ENCODE measurements at places on chromosomes 4 and X.

DNA sequence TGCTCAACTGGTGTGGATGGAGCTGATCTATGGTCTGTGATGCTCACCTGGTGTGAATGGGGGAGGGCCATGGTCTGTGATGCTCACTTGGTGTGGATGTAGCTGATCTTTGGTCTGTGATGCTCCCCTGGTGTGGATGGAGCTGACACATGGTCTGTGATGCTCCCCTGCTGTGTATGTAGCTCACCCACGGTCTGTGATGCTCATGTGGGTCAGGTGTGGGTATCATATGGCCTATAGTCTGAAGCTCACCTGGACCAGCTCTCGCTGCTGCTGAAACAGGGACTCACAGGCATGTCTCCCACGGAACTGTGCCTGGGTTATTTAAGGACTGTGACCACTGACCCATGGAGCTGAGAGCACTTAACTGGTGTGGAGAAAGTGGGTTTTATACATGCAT is 109.7 kb downstream of the CRLF2 start:
- DNase-seq = peak; percentile 34

DNA sequence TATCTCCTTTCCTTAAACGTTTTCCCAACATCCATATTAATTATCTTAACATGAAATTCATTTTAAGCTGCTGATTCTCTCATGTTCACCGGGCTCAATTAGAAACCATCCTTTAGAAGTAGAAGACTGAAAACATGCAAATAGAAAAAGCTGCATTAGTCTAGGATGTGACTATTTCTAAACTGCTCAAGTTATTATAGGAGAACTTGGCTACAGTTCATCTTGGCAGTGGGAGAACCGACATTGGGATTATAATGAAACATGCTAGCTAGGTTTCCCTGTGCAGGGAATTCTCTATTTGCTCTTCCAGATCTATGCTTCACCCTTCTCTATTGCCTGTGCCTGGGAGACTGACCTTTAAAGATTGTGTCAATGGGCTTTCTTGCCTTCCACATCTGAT is 151.0 kb upstream of the PPARGC1A start:
- no peak for DNase-seq

DNA sequence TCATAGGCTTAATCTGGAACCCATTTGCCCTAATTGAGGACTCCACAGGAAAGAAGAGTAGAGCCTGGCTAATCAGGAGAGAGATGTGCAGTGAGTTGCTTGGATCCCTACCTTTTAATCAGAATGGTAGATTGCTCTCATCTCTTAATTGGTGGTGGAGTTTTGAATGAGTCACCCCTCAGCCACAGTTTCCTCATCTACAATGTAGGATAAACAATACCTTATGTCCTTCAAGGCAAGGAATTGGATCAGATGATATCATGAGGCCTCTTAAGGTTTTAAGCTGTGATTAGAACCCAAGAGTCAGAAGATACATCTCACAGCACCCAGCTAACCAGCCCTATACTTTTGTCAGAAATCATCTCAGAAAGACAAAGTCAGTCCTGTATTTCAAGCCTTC is 39.1 kb downstream of the PDGFRA start:
- DNase-seq = no peak

DNA sequence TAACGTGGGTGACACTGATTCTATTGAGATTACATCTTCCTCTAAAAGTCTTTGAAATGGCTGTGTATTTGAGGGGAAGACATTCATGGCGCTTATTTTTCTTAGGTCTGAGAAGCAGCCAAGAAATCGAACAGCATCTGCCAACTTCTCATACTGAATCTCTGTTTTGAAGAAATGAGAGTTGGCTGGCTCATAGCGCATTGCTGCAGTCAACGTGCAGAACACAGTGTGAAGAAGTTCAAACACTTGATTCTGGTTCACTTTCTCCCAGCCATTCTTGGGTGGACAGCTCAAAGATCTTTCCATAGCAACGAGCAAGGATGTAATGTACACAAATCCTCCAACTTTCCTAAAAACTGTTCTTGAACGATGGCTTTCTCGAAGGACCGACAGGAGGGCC is 156.5 kb downstream of the WDFY3 start:
- no peak for DNase-seq

DNA sequence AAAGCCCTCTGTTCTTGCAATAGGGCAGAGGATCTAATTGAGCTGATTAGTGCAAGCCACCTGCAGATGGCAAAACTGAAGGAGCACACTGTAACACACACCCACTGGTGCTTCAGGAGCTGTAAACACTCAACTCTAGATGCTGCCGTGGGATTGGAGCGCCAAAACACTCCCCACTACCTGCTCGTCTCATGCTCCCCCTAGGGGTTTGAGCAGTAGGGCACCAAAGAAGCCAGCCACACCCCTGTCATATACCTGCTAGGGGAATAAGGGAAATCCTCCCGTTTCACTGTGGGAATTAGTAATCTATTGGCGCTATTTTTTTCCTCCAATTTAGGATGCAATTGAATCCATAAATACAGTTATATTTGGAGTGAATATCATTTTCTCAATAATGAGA is 360.2 kb downstream of the GLUD2 start:
- no peak for DNase-seq

DNA sequence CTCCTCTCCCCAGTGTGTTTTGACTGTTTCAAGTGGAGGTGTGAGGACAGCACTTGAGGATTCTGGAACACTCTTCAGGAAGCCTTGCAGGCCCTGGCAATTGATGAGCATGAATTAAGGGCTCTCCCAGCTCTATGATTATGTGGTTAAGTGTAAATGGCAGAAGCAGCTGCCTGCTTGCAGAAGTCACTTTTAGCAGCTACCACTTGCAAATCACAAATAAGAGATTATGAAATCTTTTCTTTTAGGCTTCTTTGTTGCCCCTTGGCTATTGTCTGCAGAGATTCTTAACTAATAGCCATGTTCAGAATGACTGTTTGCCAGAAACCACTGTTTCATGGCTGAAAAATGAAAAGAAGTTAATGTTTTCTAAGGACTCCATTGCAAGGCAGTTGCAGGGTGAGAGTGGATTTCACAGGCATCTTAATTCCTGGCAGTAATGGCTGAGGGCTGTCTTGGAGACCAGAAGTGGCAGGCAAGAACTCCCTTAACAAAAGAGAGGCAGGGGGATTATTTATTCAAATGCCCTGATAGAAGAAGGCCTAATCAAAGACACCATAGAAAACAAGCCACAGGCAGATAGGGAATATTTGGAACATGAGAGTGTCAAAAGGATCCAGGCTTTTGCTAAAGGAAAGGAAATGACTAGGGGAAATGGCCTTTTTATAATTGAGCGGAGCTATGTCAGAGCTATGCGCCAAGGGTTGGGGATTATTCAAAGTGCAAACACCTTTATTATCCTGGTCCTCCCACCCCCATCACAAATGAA is 8.3 kb upstream of the HOPX start:
- no peak for DNase-seq

- DNase-seq = no peak
Observed at GRCh38 chr4:55278316-55278715, 67.7 kb upstream of the SRD5A3 start.

DNA sequence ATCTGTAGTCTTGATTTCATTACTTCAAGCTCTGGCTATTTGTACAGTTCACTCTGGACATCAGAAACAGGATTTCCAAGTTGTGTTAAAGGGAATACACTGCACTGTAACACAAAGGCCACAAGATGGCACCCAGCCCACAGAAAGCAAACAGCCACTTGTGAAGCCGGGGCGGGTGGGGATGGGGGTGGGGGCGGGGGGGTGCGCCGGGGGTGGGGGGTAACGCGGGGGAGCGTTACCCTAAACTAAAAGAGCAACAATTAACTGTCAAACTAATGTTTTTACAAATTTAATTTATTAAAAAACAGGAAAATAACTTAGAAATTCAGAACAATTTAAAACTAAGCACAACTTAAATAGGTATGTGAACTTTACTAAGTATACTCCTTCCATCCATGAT is 27.3 kb downstream of the PRDX4 start:
- no peak for DNase-seq

- DNase-seq = no peak
Observed at GRCh38 chr4:34950926-34951325, 1293.4 kb downstream of the ARAP2 start.

DNA sequence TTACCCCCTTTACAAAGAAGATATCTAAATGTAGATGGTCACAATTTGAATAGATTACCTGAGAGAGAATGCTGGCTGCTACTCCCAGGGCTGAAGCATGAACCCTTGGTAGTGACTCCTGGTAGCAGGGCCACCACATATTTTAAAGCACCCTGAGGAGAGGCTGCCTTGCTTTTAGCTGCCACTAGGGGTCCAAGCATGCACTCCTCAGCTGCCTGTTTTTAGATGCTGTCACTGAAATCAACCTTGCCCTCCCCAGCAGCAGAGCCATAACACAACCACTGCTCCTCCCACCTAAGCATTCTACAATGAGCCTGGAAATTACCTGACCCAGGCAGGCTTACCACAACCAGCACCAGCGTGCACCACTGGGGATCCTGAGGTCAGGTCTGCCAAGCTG is 850.9 kb downstream of the FAM133A start:
- DNase-seq = no peak

GRCh38 chr4:169810325-169811323 is 52.9 kb upstream of the HPF1 start:
- no peak for DNase-seq

GRCh38 chr4:1406981-1407656 is 877 bp upstream of the NKX1-1 start:
- peak; percentile 57 for DNase-seq

- DNase-seq = no peak
Observed at GRCh38 chrX:73964579-73964978, 339.4 kb upstream of the ZCCHC13 start.

DNA sequence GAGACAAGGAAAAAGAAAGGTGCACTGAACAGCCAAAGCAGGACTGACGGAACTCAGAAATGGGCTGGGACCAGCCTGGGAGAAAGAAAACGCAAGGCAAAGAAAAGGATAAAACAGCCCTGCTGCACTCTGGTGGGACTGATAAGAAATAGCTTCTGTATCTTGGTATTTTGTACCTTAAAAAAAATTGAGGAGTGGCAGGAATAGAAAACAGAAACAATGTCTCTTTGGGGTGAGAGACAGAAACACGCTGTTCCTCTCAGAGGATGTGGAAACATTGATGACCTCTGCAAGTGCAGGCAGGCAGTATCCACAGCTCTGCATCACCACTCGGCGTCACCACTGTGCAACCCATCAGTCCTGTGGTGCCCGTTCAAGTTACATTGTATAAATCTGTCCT is 152.5 kb upstream of the SPRY1 start:
- DNase-seq = no peak

GRCh38 chrX:38768079-38768478 is 33.2 kb upstream of the MID1IP1 start:
- DNase-seq = no peak

- no peak for DNase-seq
Observed at GRCh38 chr4:13968723-13969122, 341.2 kb upstream of the BOD1L1 start.

DNA sequence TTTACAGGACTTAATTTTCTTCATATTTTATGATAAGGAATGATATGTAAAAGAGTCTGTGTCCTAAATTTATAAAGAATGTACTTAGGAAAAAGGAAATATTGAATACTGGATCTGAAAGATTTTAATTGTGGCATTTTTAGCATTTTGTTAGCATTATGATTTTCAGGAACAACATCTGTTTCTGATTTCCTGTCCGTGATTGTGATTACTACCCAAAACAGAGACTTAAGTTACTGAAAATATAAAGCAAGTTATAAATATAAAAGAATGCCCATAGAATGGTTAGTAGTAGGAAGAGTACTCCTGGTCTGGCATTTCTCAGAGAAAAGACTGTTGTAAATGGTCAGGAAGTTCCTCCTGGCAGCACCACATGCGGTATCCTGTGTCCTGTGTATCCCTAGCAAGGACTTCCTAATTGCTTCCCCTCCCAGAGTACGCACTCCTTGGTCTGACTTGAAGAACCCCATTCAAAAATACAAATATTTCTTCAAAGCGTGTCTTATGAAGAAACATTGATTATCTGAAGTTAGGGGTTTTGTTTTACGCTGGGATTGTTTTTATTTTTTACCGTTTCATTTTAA is 88.9 kb downstream of the RS1 start:
- DNase-seq = no peak

GRCh38 chrX:22577181-22577580 is 304.5 kb downstream of the CBLL2 start:
- DNase-seq = no peak

- DNase-seq = no peak
Observed at GRCh38 chr4:134961963-134962362, 760.4 kb upstream of the PABPC4L start.

- no peak for DNase-seq
Observed at GRCh38 chrX:41369152-41369551, 35.2 kb downstream of the DDX3X start.

- DNase-seq = no peak
Observed at GRCh38 chr4:83152746-83153145, 38.2 kb upstream of the PLAC8 start.

GRCh38 chr4:150289198-150289597 is 211.0 kb downstream of the DCLK2 start:
- no peak for DNase-seq

- no peak for DNase-seq
Observed at GRCh38 chr4:104248726-104249125, 246.0 kb downstream of the CXXC4 start.

DNA sequence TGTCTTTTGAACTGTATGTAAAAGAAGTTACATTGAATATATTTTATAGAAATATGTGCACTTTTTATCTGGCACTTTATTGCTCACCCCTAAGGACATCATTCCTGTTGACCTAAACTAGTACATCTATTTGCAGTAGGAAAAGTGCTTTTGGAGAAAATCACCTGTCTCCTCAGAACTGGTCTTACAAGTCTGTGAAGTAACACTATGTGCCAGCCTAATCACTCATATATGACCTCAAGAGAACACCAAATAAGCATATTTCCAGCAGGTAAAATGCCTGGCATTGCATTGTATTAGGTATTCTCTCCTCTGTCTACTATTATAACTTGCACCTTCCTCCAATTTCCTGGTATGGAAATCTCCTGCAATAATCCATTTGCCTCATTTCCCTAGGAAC is 4.0 kb upstream of the GASK1B start:
- DNase-seq = no peak

DNA sequence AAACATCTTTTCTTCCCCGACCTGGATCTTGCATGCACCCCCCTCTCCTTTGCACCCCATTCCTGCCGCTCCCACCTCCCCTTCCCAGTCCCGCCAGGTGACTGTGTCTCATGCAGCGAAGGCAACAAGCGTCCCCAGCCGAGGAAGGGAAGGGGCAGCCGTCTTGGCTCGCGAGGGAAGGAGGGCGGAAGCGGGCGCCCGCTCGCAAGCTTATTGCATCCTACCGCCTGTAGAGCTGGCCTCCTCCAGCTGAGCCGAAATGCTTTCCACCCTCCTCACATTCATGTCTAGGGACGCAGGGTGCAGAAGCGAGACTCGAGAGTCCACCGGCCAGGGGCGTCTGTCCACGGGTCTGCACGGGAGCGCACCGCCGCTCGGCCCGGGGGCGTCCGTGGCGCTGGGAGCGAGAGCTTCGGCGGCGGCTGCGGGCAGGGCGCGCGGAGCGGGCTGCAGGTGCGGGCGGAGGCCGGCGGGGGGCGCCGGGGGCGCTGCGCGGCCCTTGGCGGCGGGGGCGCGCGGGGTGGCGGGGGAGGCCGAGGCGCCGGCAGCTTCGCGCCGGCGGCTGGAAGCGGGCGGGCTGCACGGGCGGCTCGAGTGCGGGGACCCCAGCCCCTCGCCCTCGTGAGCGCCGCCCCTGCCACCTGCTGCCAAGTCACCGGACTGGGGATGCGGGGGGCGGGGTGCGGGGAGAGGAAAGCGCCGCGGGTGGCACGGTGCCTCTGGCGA is at the start of gene KCNIP4:
Gene KCNIP4, minus strand, starts transcription at position 426 of the 726 bp plus-strand sequence.
- peak; percentile 70 for DNase-seq
